Endodermal cell (in vitro differentiated cells): ENCODE measurements at places on chromosomes 1 and 21. TPM values are rescaled to one million over a fixed set of nuclear protein-coding genes. Genes with fewer than 3 reads are reported as not detected.

DNA sequence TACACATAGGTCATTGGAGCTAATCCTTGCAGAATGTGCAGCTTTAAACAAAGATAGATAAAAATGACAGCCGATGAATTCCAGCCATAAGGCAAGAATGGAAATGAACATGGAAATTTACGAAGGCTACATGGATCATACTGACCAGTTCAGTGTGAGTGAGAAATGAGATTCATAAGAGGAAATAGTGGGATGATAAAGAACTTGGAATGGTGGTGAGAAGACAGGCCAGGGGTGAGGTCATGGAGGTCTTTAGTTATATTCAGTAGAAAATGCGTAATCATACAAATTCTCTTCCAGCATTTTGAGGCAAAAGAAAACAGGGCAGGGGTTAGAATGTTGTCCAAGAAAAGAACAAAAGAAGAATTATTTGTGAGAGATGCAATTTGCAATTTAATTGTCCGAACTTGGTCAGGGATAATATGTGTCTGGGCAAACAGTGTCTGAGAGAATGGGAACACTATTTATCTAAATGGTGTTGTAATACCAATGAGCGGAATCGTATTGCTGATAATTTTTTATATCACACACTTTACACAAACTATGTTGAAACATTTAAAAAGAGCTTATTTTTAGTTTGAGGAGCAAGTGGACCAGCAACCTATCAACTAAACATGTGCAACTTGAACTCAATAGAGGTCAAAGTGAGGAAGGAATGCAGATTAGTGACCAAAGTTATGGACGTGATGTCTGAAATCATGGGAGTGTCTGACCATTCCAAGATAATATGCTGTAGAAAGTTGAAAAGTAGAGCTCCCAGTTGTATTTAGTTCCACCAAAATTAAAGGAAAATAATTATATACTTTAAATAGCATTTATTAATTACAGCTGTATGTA, 739.0 kb upstream of the NCAM2 start:
- DNase-seq: no peak
- H3K4me3 ChIP-seq: peak overlapping the region; percentile 36
- H3K36me3 ChIP-seq: no peaks in the 10 kb centered on the region

DNA sequence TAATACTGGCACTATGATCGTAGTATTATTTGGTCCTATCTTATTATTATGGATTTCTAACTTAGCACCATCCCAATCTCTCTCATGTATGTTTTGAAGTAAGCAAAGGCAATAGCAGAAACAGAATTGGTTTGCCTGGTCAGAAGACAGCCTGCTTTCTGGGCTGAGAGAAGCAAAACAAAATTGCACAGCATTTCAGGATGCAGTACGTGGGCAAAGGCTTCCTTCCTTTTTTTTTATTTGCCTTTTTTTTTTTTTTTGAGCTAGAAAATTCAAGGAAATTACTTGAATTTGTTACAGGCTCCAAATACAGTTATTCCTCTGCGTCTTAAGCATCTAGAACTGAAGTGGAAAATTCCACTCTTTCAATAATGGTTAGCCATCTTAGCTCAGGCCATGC, 8.8 kb downstream of the CDA start:
- no peak overlapping the region for H3K27ac ChIP-seq
- H3K36me3 ChIP-seq: no peaks in the 10 kb centered on the region
- no peak for DNase-seq
- H3K4me1 ChIP-seq: no peaks in the 10 kb centered on the region

- DNase-seq: no peak
- no peak overlapping the region for H3K27ac ChIP-seq
- H3K36me3 ChIP-seq: no peaks in the 10 kb centered on the region
- H3K4me3 ChIP-seq: no peak overlapping the region
Observed at GRCh38 chr1:173661271-173661670, 8.4 kb downstream of the ANKRD45 start.

DNA sequence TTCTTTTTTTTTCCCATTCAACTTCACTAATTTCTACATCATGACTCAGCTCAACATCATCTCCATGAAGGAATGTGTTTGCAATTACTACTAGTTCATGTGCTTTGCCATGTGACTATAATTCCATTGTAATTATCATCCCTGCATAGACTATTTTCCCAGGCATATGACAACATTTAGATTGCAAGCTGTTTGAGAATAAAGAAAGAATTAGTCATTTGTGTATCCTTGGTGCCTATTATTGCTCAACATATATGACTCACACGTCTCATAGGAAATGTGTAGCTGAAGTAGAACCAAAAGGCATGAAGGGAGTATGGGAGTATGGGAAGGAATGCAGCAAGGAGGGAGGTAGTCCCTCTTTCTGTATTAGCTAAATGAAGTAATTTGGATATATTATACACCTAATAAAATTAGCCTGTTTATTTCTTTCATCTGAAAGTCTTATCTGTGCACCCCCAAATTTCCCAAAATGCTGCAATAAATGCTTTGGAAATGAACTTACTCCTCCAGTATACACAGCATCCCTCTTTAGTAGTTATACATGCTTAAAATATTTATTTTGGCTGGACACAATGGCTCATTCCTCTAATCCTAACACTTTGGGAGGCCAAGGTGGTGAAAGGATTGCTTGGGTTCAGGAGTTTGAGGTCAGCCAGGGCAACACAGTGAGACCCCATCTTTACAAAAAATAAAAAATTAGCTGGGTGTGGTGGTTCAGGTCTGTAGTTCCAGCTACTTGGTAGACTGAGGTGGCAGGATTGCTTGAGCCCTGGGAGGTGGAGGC, 316.9 kb upstream of the ADGRL4 start:
- no peak overlapping the region for H3K27ac ChIP-seq
- no peaks in the 10 kb centered on the region for H3K36me3 ChIP-seq
- DNase-seq: no peak
- no peaks in the 10 kb centered on the region for H3K27me3 ChIP-seq
- H3K4me3 ChIP-seq: no peak overlapping the region

- no peak for DNase-seq
- peak overlapping the region; percentile 94 for H3K27ac ChIP-seq
Observed at GRCh38 chr1:167166690-167167075, 54.0 kb upstream of the POU2F1 start.

DNA sequence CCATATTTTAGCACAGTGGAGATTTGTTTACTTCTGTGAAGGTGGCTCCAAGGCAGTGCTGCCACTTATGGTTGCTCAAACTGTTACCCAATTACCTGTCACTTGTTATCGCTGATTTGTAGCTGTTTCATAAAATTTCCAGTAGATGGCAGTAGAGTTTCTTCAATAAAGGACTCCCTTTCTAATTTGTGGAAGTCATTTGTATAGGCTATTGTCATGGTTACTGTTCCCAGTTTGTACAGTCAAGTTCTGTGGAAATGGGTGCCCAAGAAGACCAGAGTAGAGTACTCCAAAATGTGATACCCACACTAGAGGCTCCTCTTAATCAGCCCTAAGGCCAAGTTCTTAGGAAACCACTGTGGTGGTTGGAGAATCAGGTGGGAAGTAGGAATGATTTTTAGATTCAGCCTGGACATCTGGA, 186.1 kb downstream of the CLEC20A start:
- no peak overlapping the region for H3K4me3 ChIP-seq
- no peaks in the 10 kb centered on the region for H3K36me3 ChIP-seq
- no peaks in the 10 kb centered on the region for H3K27me3 ChIP-seq
- H3K27ac ChIP-seq: no peak overlapping the region
- peaks cover 6% of the 10 kb centered on the region for H3K4me1 ChIP-seq
- DNase-seq: peak; percentile 55

- no peaks in the 10 kb centered on the region for H3K27me3 ChIP-seq
- H3K4me3 ChIP-seq: no peak overlapping the region
- H3K27ac ChIP-seq: no peak overlapping the region
- DNase-seq: no peak
- peaks cover 19% of the 10 kb centered on the region for H3K4me1 ChIP-seq
Observed at GRCh38 chr1:240190881-240191401, 99.3 kb downstream of the FMN2 start.

DNA sequence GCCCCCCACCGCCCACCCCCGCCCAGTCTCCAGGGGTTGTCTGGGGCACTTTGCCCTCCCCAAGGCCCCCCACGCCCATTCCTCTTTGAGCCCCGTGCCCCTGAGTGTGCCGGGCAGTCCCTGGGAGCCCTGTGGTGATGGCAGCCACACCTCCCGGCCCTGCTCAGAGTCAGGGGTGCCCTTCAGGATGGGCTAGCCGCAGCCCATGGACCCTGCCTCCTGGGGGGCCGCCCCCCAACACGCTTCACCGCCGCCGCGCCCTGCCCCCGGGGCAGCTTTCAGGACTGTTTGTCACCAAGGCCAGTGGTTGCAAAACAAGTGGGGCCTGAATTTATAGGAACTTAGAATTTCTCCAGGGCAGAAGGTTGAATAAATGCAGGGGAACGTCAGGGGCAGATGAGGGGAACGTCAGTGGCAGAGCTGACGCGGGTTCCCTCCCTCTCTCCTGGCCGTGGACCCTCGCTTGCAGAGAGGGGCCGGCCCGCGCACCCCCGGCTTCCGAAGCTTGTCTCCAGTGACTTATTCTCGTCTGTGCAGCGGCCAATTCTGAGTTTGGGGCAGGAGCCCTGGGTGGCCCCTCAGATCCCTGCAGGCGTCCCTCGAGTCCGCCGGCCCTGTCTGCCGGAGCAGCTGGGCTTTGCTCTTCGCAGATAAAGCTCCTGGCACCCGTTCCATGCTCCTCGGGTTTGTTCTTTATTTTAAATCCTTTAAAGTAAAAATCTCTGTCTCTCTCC, 41.2 kb upstream of the ADARB1 start:
- peaks cover 11% of the 10 kb centered on the region for H3K4me1 ChIP-seq
- no peak for DNase-seq

DNA sequence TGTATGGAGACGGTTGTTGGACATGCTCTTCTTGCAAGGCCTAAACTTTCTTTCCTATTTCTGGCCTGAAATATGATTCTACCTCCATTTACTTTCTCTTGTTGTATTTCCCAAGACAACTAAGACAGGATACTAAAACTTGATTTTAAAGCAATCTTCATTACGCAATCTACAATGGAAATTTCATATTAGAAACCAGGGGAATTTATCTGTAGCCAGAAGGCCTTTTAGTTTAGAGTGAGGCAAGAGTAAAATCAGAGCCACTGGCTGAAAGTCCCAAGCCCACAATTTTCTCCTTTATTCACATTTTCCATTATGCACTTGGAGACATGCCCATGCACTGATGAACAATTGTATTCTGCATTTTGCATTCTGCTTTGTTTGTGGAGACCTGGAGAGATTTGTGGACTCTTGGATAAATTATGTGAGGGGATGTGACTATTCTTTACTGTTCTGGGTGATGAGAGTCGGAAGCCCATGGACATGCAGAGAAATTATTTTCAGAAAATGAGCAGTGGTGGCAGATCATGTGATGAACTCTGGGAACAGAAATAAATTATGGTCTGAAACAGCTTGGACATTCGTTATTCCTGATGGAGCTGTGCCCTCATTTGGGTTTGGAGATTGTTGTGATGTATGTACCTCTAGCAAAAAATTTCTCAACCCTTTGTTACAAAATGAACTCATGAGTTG, 336.8 kb downstream of the SEC16B start:
- H3K27ac ChIP-seq: no peak overlapping the region

- no peak overlapping the region for H3K27ac ChIP-seq
- no peaks in the 10 kb centered on the region for H3K36me3 ChIP-seq
- no peak overlapping the region for H3K4me3 ChIP-seq
Observed at GRCh38 chr1:226217273-226217672, 6.2 kb upstream of the MIXL1 start.

- no peak overlapping the region for H3K27ac ChIP-seq
- DNase-seq: no peak
- peaks cover 56% of the 10 kb centered on the region for H3K36me3 ChIP-seq
- no peak overlapping the region for H3K4me3 ChIP-seq
- H3K27me3 ChIP-seq: no peaks in the 10 kb centered on the region
Observed at GRCh38 chr1:156228501-156228900, 13.5 kb upstream of the BGLAP start.

- no peak for DNase-seq
- peak overlapping the region; percentile 100 for H3K4me3 ChIP-seq
- H3K27me3 ChIP-seq: no peaks in the 10 kb centered on the region
- H3K4me1 ChIP-seq: no peaks in the 10 kb centered on the region
- H3K27ac ChIP-seq: peak overlapping the region; percentile 93
Observed at GRCh38 chr1:202888221-202888530, 773 bp downstream of the RABIF start.

- no peaks in the 10 kb centered on the region for H3K27me3 ChIP-seq
- no peak overlapping the region for H3K27ac ChIP-seq
- no peak for DNase-seq
Observed at GRCh38 chr1:165580931-165581871, 37.4 kb downstream of the LRRC52 start.

- peak; percentile 95 for DNase-seq
- no peaks in the 10 kb centered on the region for H3K36me3 ChIP-seq
- H3K4me1 ChIP-seq: peaks cover 7% of the 10 kb centered on the region
- peak within 1 kb of the TSS; percentile 89 for H3K4me3 ChIP-seq
- H3K27me3 ChIP-seq: peaks cover 13% of the 10 kb centered on the region
Observed at GRCh38 chr1:116570358-116571214, at the start of gene CD58. CD58 (minus strand) TSS chr1:116571026; CDS start chr1:116570972, 54 bp downstream.

DNA sequence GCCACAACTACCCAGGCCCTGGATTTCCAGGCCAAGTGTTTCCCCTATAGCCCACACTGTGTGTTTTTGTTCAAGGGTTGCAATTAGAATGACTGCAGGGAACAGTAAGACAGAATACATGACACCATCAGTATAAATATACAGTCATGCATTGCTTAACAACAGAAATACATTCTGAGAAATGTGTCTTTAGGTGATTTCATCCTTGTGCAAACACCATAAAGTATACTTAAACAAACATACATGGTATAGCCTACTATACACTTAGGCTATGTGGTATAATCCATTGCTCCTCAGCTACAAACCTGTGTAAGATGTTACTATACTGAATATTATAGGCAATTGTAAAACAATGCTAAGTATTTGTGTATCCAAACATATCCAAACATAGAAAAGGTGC, 7.5 kb upstream of the SLC44A5 start:
- H3K27ac ChIP-seq: no peak overlapping the region
- peaks cover 45% of the 10 kb centered on the region for H3K27me3 ChIP-seq
- H3K4me3 ChIP-seq: no peak overlapping the region
- no peaks in the 10 kb centered on the region for H3K36me3 ChIP-seq

Gene MEF2D
- 10.5 and 14.4 TPM in 2 replicates for total RNA-seq

Gene LEFTY2
- 938 and 1,361 TPM in 2 replicates for total RNA-seq

Gene RHD
- not detected in 3 replicates for total RNA-seq

Gene TTC39A
- 19.7 to 32.0 TPM (median 20.7 TPM) in 3 replicates for total RNA-seq

Gene OR2T29
- total RNA-seq: not detected in 2 replicates

Gene CFHR1
- total RNA-seq: not detected in 2 replicates

Gene GSTM5
- 0.13 to 0.75 TPM (median 0.23 TPM) in 3 replicates for total RNA-seq

Gene FALEC
- 1.6 TPM in 1 of 3 replicates, not detected in the others for total RNA-seq

Gene OXCT2
- total RNA-seq: 1.2 and 1.8 TPM in 2 replicates

Gene RAB7B
- 0.09 TPM in 1 of 2 replicates, not detected in the other for total RNA-seq

Gene ADSS2
- 50.2 and 54.6 TPM in 2 replicates for total RNA-seq
